ENCODE measurements at places on chromosomes 7 and 10.
A peak's percentile ranks its signal among the peaks of the same experiment; 100 is the strongest.

DNA sequence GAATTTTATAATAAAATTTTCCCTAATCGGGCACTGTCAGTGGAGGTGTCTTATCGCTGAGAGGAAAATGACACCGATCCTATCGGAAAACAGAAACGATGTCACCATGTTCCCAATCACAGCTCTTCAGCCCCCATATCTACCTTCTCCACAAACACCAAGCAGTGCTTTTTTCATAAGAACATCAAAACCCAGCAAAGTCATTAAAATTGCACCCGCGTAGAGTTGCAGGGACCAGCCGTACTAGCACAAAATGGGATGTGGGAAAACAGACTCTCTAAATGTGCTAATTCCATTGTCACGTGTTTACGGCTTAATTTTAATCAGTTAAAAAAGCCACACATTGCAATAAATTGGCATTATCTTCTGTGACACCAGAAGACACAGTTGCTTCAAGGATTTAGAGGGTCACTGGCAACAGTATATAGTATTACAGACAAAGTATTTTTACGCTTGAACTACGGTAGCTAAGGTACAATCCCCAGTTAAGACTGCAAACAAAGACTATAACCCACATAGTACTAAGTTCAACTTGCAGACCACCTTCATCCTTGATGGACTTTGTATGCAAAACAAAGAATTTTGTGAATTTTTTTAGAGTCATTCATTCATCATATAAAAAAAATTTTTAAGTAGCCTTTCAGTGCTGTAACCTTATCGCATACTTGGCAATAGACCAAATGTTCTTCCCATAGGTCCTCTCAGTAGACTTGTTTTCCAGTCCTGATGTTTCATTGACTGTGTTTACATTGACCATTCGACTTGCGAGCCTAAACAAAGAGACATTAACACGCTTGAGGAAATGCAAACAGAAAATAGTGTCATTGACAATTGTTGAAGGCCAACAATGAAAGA is 116.0 kb downstream of the VTI1A start:
- peak; percentile 68 for DNase-seq

GRCh38 chr10:78964952-78965633 is 103.7 kb upstream of the ZMIZ1 start:
- DNase-seq: no peak

GRCh38 chr7:45292481-45292880 is 134.9 kb downstream of the RAMP3 start:
- no peak for DNase-seq

DNA sequence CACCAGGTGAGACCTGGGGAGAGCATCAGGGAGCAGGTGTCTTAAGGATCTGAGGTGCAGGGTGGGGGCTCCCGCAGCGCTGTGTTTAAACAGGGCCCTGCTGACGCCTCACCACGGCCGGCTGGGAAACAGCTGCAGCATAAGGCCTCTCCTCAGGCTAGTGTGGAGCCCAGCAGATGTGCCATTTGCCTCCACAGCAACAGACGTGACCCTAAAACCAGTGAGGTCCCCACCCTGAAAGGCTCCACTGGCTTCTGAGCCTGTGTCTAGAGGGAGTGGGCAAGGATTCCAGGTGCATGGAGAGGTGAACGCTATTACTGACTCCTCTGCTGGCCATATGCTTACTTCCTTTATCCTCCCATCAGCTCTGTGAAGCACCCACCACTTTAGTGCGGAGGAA is 47.8 kb downstream of the SYPL1 start:
- no peak for DNase-seq

GRCh38 chr10:118195729-118196128 is 146.4 kb downstream of the FAM204A start:
- DNase-seq: no peak

- DNase-seq: peak; percentile 63
Observed at GRCh38 chr7:79298145-79298760, 155.2 kb downstream of the MAGI2 start.

GRCh38 chr7:100137851-100138760 is 10.6 kb upstream of the LAMTOR4 start:
- no peak for DNase-seq

GRCh38 chr7:42869131-42870020 is 42.5 kb downstream of the C7orf25 start:
- DNase-seq: no peak

DNA sequence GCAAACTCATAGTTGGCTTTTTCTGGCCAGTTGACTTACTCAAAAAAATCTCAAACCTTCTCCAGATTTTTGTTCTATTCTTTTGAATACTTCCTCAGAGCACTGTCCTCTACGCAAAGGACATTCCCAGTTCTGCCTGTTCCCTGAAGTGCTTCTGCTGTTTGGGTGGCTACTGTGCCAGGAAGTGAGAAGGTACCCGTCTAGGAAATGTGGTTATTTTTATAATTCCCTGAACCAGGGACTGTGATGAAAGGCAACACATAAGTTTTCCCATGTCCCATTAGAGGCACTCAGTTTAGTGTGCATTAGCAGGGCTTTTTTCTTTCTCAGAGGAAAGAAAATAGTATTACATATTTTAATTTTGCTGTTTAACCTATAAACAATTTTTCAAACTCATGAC is 370.3 kb downstream of the PHTF2 start:
- no peak for DNase-seq

DNA sequence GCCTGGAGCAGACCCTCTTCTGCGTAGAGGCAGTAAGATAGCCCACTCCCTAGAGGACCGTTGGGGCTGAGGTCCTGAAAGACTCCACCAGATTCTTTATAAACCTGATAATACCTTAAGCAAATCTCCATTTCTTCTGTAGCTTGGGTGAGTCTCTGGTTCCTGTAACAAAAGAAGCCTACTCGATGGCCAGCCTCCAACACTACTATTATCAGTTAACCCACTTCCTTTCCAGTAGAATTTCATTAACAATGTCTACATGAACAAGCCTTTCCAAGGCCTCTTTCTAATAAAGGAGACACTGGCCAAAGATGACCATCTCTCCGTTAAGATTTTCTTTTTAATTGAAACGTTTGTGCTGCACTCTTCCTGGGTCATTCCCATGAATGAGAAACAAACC is 201.7 kb upstream of the KCTD7 start:
- DNase-seq: no peak

GRCh38 chr7:88363249-88363648 is 56.6 kb upstream of the STEAP4 start:
- no peak for DNase-seq

- DNase-seq: no peak
Observed at GRCh38 chr7:155880721-155881120, 68.5 kb upstream of the SHH start.

DNA sequence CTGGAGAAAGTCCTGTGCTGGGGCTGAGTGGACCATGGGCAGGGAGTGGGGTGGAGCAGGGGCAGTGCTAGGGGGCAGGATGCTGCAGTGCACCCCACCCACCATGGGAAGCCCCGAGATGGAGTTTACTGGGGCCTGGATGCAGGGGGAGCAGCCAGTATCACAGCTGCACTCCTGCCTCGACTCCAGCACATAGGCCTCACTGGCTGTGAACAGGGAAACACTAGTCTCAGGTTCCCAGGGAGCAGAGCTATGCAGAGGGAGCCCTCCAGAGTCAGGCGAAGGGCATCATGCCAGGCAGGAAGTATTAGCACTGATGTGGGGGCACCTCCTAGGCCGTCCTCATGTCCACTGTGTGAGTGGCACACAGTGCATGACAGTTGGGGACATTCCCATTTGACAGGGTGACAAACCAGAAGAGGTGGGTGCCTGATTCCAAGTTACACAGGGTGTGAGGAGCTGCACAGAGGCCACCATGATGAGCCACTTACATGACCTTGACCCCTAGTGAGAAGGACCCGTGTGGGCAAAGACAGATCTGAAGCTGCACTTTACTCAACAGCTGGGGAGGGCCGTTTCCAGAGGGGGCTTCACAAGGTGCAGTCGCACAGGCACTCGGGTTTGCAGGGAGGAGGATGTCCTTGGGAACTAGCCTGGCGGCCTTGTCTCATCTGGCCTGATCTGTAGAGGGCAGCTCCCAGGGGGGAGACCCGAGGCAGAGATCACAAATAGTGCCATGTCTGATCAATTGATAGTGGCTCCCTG is 69.9 kb upstream of the LRRC4 start:
- no peak for DNase-seq

GRCh38 chr10:52599551-52600200 is 172.9 kb downstream of the MBL2 start:
- DNase-seq: no peak

- DNase-seq: no peak
Observed at GRCh38 chr7:145265180-145265579, 429.3 kb upstream of the TPK1 start.

DNA sequence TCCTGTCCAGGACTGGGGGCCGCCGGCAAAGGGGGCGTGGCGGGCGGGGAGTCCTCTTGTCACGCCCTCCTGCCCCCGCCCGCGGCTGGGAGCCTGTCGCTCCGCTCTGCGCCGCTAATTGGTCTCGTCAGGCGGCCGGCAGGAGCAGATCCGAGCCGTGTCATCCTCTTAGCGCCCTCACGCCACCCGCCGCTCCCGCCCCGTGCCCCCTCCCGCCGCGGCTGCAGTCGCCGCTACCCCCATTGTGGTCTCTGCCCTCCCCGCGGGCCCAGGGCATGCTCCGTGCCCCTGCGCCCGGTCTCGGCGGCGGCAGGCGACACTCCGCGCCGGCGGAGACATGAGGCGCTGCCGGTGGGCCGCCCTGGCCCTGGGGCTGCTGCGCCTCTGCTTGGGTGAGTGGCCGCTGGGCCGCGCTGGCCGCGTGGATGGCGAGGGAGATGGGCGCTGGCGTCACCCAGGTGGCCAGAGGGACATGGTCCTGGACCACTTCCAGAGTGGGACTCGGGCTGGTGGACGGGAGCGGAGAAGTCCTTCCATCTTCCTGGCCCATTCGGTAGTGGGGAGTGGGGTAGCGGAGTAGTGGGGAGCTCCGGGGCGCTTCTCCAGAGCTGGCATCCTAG is at the start of gene CDHR1:
CDHR1 (plus strand) TSS at position 114 of the 620 bp plus-strand sequence; CDS start at position 338, 224 bp downstream.
- DNase-seq: peak; percentile 31

- DNase-seq: peak; percentile 74
Observed at GRCh38 chr10:111076682-111077478, at the start of gene ADRA2A. TSS of gene ADRA2A (plus strand) at chr10:111077029. CDS start at chr10:111077997, 968 bp downstream.

DNA sequence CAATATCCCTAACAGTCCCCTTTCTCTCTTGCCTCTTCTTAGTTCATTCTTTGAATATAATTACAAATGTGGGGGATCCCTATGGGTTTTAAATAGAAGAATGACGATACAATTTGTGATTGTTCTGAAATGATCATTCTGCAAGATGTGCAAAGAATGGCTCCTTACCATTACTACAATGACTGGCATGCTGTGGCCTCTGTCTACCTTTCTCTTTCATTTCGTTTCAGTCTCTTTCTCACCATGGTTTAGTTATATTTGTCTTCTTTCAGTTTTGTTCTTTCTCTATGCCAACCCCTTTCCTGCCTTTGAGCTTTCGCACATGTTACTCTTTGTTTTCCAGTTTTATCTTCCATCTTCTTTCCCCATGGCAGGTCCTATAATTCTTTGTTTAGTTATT is 176.5 kb downstream of the SUGCT start:
- no peak for DNase-seq

DNA sequence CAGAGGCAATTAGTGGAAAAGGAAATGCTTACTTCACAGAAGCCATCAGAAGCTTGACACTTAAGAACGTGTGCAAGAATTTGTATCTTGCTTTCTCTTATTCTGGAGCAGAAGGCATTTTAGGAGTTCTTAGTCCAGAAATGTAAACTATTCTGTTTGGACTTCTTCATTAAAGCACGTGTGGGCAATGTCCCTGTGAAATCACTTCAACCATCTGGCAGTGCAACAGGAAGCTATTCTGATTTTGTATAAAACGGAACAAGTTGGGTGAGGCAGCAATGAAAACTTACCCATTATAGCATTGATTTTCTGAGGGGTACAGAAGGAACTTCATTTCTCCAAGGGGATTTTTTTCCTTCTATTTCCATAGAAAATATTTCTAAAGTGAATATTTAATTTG is 21.3 kb upstream of the ARHGAP21 start:
- DNase-seq: no peak

- DNase-seq: no peak
Observed at GRCh38 chr7:8094164-8095140, 125.9 kb downstream of the GLCCI1 start.

DNA sequence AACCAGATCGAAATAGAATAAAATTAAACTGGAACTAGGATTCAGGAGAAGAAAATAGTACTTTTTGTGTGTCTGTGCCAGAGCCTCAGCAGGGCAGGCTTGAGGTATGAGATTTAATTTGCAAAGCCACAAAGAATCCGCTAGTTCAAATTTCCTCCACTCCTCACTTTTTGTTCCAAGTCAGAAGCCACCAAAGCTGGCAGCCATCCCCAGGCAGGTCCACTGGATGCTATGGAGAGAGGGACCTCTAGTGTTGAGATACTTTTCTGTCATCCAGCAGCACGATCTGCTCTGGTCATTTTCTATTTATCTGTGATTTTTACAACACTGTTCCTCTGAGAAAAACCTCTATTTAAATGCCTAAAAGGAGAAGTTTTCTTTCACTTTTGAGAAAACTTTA is 147.9 kb upstream of the FRMD4A start:
- DNase-seq: peak; percentile 44

GRCh38 chr10:17588420-17588819 is 28.8 kb downstream of the HACD1 start:
- no peak for DNase-seq

- no peak for DNase-seq
Observed at GRCh38 chr7:43766564-43766963, 8.1 kb downstream of the BLVRA start.

DNA sequence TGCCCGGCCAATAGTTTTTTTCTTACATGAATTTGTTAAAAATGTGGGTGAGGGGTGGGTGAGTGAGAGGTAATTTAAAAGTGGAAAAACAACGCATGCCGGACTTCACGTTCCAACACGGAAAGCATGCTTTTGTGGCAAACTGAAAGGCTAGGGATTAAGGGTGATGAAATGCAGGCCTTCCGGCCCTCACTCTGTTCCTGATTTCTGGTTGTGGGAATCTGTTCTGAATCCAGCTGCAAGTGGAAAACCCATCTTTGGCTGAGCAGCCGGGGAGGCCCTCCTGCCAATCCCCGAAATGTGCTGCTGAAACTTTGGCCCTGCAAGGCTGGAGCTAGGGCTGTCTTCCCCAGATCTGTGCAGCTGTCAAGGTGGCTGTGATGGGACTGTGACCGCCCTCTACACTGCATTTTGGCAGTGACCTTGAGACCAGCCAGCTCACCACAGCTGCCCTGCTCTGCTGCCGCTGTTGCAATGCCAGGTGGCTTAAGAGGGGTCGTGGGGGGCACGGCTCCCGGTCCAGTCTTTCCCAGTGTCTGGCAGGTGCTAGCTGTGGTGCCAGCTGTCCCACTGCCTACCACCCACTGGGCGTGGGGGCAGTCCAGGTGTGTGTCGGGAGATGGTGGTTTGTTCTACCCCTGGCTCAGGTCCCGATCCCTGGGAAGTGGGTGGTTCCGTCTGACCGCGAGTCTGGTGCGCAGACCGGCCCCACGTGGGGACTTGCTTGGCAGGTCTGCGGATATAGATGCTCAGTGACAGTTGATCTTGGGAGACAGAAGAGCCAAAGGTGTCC is 39.0 kb downstream of the TET1 start:
- peak; percentile 46 for DNase-seq

- DNase-seq: no peak
Observed at GRCh38 chr10:86363833-86364490, 2.6 kb downstream of the GRID1 start.

DNA sequence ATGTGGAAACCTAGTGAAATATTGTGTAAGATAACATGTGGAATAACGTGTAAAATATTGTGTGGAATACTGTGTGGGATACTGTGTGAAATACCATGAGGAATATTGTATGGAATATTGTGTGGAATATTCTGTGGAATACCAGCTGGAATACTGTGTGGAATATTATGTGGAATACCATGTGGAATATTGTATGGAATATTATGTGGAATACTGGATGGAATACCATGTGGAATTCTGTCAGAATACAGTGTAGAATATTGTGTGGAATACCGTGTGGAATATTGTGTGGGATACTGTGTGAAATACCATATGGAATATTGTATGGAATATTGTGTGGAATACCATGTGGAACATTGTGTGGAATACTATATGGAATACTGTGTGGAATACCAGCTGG is 134.6 kb upstream of the CHST15 start:
- DNase-seq: no peak

Data from NCI-H1105 treated with DMSO at 0.1 percent for 48 hours (cell line).